ENCODE measurements at places on chromosomes 3 and 15.

DNA sequence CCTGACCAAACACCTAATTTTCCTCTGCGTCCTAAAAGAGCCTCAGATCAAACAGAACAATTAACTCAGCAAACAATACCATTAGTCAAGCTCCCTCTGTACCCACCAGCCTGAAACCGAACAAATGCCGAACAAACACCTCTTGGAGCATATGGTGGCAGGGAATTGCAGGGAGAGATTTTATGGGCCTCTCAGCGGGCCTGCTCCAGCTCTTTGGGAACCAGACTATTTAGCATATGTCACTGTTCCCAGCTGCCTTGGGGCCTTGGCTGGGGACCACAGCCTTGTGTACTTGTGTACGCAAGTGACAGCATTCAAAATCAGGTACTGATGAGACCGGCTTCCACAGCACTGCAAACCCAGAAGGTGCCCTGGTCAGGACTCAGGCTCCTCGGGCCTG lies 388.8 kb upstream of the PPP2R3A start:
- no peak for DNase-seq

GRCh38 chr3:30462721-30463470 lies 143.5 kb upstream of the TGFBR2 start:
- DNase-seq: no peak

GRCh38 chr3:4409415-4409814 lies 57.7 kb downstream of the SUMF1 start:
- DNase-seq: no peak

DNA sequence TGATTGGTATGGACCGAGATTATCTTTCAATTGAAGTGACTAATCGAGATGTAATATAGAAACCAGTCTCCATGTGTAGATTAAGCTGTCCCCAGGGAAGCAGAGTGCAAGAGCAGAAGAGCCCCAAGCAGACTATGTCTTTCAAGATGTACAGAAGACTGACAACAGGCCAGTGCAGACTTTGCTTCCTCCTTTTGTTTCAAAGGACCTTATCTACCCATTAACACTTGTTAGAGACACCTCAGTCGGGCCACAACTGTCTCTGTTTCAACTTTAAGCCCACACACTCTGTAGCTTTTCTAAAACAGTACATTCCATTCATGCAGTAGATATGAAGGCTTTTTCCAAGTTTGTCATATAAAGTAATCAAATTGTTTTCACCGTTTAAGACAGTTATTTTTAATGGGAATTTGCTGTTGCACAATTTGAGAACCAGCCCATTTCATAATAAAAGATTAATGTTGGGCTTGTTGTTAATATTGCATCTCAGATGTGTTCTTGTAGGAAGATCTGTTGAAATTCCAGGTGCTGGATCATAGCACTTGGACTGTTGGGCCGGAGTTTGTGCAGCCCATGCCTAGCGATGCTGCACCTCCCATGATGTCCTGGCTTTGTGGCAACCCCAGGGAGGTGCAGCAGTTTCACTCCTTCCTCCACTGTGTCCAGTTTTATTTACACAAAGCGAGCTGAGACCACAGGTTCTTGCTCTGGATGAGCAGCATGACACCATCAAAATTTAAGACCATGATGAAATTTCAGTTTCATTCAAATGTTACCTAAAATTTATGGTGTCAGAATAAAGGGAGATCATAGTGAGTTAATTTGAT lies 12.4 kb downstream of the GORASP1 start:
- no peak for DNase-seq

GRCh38 chr3:141330235-141330634 lies 38.1 kb upstream of the ZBTB38 start:
- no peak for DNase-seq

DNA sequence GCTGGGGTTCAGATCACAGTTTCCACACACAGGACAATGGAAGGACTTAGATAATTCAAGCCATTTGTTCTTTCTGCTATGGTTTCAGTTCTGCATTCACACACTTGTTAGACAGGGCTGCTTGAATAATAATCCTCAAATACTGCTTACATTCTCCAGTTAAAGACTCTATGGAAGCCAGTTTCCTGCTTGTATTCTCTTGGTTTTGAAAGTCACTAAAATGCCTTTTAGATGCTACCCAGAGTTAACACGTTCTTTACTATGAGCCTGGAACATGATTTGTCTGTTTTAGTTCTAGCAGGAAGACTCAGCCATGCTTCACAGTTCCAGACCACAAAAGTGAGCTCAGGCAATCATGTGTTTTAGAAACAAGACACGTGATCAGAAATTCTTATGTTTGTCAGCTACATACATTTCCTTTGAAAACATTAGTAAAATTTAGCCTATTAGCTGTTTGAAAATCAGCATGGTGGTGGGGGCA lies 152.4 kb downstream of the LEKR1 start:
- DNase-seq: no peak

DNA sequence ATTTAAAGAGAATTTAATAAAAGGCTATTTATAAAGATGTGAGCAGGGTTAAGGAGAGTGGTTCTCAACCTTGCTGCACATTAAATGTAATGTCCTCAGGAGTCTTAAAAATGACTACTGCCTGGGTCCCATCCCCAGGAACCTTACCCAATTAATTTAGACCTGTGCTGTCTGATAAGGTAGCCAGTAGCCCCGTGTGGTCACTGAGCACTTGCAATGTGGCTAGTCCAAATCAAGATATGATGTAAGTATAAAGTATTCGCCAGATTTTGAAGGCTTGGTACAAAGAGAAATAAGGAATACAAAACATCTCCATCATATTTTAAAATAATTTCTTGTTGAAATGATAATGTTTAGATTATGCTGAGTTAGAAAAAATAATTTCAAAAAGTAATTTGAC lies 343.3 kb upstream of the PPP2R3A start:
- DNase-seq: no peak

GRCh38 chr15:62439543-62440016 lies 274.5 kb upstream of the C2CD4B start:
- no peak for DNase-seq

DNA sequence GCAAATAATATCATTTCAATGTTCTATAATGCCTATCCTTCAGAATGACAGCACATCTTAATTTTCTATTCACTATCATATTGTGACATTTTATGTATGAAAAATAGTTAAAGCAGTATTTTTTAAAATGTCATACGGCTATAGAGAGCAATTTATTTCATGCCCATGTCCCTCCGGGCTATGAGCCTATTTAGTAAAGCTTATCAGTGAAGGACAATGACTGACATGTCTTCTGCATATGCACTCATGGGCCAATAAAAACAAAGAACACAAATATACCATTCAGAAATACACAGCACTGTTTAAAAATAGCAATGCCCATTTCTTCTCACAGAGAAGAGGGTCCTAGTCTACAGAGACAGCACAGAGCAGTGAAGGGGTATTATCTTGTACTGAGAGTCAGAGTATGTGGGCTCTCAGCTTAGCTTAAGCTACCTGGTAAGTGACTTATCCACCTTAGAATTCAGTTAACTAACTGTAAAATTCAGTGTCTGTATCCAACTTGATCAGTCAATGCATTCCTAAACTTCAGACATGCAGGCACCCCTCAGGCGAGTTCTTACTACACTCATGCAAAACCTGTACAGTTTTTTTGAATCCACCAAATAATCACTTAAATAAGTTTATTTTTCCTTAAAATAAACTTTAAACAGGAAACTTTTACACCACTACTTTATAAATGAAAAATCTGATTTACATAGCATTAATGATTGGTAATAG lies 9.0 kb downstream of the GOLIM4 start:
- no peak for DNase-seq
